ENCODE measurements at places on chromosomes 5 and 9.

- DNase-seq: no peak
These were observed 168.2 kb downstream of the ZDHHC21 start for GRCh38 chr9:14524873-14525515.

DNA sequence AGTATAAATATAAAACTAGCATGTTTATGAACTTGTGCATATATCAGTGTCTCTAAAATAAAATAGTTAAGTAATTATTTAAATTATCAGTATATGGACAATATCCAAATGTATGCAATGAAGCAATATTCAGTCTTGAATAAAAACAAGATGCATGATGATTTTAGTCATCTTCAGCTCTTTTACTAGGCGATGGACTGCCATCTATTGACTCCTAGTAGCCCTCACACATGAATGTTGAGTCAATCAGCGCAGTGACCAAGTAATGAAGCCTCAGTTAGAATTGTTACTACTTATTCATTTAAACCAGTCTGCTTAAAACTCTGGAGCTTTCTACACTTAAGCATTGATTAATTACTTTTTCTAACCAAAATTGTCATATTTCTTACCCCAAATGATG, 92.9 kb upstream of the GRHPR start:
- DNase-seq: no peak

GRCh38 chr9:120698766-120699165, 15.5 kb downstream of the MEGF9 start:
- no peak for DNase-seq

GRCh38 chr5:167814828-167815227, 476.6 kb upstream of the WWC1 start:
- no peak for DNase-seq

DNA sequence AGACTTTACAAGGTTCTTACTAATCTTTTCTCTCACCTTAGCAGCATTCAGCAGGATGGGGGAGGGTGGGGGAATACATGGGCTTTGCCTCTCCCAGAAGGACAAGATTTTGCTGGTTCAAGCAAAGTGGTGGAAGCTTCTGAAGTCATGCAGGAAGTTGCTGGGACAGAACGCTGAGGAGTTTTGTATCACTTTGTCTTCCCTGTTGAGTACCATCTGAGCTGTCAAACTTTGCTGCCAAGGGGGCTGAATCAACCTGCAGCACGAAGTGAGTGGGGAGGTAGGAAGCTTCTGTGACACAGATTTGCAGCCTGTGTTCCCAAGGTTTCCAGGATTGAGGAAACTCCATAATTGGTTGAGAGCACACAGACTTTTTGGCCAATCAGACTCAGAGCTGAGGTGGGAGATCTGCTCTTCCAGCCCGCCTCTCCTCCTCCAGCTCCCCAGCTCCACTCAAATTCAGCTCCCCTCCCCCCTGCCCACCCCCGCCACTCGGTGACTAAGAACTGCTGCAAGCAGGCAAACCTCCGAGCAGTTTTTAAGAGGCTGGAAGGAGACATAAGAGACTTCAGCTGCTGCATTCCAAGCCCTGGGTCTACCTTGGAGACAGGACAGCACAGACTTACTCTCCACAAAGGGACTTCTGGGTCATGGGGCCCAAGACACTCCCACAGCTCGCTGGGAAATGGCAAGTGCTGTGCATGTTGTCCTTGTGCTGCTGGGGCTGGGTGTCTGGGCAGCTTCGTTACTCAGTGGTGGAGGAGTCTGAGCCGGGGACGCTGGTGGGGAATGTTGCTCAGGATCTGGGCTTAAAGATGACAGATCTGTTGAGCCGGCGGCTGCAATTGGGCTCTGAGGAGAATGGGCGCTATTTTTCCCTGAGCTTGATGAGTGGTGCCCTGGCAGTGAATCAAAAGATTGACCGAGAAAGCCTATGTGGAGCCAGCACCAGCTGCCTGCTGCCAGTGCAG, at the start of gene PCDHGC5:
Gene PCDHGC5 (plus strand): TSS at position 491 of the 971 bp plus-strand sequence. CDS start 160 bp downstream, at position 651.
- DNase-seq: no peak

Measured in stimulated activated CD4-positive, alpha-beta T cell treated with anti-CD3 and anti-CD28 coated beads, Interleukin-2, amount 100 ng/mL, for 24 hours (primary cell).